ENCODE measurements at places on chromosomes 11 and 22.
A peak's percentile ranks its signal among the peaks of the same experiment; 100 is the strongest.

GRCh38 chr11:40763046-40763445 is 696.4 kb downstream of the LRRC4C start:
- H3K27ac ChIP-seq = no peak overlapping the region
- no peak for DNase-seq
- H3K27me3 ChIP-seq = no peaks in the 10 kb centered on the region
- no peaks in the 10 kb centered on the region for H3K36me3 ChIP-seq
- no peak overlapping the region for H3K4me3 ChIP-seq

- H3K27me3 ChIP-seq = no peaks in the 10 kb centered on the region
- no peak overlapping the region for H3K27ac ChIP-seq
- H3K36me3 ChIP-seq = no peaks in the 10 kb centered on the region
- DNase-seq = no peak
- H3K4me3 ChIP-seq = no peak overlapping the region
These were observed 281.7 kb upstream of the MTNR1B start for GRCh38 chr11:92687724-92688123.

- H3K36me3 ChIP-seq = no peaks in the 10 kb centered on the region
- no peak for DNase-seq
- H3K4me3 ChIP-seq = no peak overlapping the region
- H3K27ac ChIP-seq = no peak overlapping the region
- no peaks in the 10 kb centered on the region for H3K4me1 ChIP-seq
These were observed 806.7 kb downstream of the NTM start for GRCh38 chr11:132177106-132177505.

DNA sequence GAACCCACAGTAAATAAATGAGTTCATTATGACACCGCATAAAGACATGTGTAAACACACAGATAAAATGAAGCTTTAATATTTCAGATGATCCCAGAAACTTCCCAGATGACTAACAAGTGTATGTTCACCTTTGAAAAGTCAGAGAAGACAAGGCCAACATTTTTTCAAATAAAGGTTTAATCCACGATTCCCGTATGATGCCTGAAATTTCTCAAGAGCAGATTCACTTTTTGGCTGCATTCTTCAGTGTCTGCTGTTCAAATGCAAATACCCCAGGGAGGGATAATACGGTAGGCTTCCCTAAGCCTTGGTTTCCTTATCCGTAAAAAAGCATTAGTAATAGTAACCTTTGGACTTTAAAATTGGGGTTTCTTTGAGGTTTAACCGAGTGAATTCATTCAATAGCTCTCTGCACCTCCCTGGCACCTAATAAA is 62.5 kb downstream of the SYTL2 start:
- peaks cover 53% of the 10 kb centered on the region for H3K36me3 ChIP-seq
- peaks cover 4% of the 10 kb centered on the region for H3K27me3 ChIP-seq
- no peak overlapping the region for H3K27ac ChIP-seq
- H3K4me1 ChIP-seq = peaks cover 86% of the 10 kb centered on the region

GRCh38 chr22:39348909-39349505 is 784 bp upstream of the SYNGR1 start:
- H3K4me3 ChIP-seq = peak overlapping the region; percentile 75
- no peak overlapping the region for H3K27ac ChIP-seq
- peaks cover 35% of the 10 kb centered on the region for H3K27me3 ChIP-seq

- no peaks in the 10 kb centered on the region for H3K36me3 ChIP-seq
- H3K4me3 ChIP-seq = no peak overlapping the region
- H3K27me3 ChIP-seq = peaks cover 7% of the 10 kb centered on the region
- no peaks in the 10 kb centered on the region for H3K4me1 ChIP-seq
- no peak overlapping the region for H3K27ac ChIP-seq
- DNase-seq = no peak
These were observed 78.2 kb downstream of the SMCO4 start for GRCh38 chr11:93464927-93465540.

DNA sequence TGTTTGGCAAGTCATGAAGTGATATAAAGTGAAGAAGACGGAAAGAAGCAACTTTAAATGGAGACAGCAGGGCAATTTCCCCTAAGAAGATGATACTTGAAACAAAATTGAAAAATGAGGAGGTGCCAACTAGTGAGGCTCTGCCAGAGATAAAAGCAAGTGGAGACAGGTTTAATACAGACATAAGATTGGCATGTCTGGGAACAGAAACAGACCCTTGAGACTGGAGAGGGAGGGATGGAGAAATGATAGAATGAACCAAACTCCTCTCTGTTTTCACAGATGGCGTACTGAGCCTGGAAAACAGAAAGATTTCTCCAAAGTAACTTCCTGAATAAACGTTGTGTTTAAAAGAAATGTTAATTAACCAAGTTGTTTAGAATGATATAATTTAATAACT is 354.5 kb upstream of the ANO5 start:
- no peaks in the 10 kb centered on the region for H3K4me1 ChIP-seq
- no peak overlapping the region for H3K27ac ChIP-seq
- DNase-seq = no peak

GRCh38 chr11:19984048-19984742 is 176.1 kb downstream of the DBX1 start:
- H3K27ac ChIP-seq = no peak overlapping the region
- H3K4me1 ChIP-seq = no peaks in the 10 kb centered on the region
- no peak for DNase-seq
- H3K36me3 ChIP-seq = no peaks in the 10 kb centered on the region
- no peak overlapping the region for H3K4me3 ChIP-seq

DNA sequence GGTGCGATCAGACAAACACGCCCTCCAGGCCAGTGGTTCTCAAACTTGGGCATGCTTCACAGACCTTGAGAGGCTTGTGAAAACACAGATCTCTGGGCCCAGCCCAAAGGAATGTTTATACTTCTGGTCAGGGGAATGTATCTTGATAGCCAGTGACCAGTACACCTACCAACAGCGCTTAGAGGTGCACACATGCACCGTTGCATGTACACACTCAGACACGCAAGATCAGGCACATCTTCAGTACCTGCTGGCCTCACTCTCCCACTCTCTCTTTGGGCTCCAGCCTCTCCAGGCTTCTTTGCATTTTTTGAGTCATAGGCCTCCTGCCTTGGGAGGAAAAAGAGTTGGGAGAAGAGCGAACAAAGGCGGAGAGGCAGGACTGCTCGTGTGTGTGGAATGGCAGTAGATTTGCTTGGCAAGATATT is 11.7 kb upstream of the FXYD6 start:
- H3K4me3 ChIP-seq = no peak overlapping the region
- H3K27me3 ChIP-seq = peaks cover 32% of the 10 kb centered on the region
- H3K36me3 ChIP-seq = no peaks in the 10 kb centered on the region
- no peak overlapping the region for H3K27ac ChIP-seq
- H3K4me1 ChIP-seq = no peaks in the 10 kb centered on the region

Measured in activated T-helper 1 cell treated with anti-CD3 and anti-CD28 coated beads, Interleukin-12 subunit alpha, Interleukin-12 subunit beta, Interleukin-2, Interleukin-4 antibody, amounts not matched to agents 30 ng/mL and 10 ng/mL and 1 ng/mL, durations not matched to agents 14 hours and 24 hours and 36 hours (primary cell).